ENCODE measurements at places on chromosomes 1 and 21.

GRCh38 chr1:155007251-155007828 is 4.7 kb downstream of the ZBTB7B start:
- no peak for DNase-seq

DNA sequence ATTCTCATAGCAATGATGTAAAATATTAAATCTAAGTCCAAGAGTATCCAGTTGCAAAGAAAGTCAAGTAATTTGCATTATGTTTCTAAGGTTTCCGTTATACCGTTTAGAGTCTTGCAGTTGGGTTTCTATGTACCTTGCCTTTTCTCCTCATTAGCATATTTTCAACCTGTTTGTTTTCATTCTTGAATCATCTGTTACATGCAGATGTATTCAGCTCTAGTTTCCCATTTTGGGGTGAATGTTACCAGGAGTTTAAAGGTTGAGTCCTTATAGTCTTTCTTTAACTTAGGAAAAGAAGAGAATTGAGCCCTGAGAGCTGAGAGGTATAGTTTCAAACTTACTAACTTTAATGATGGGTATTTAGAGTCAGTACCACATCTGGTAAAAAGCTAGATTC is 139.9 kb downstream of the NFIA start:
- DNase-seq, result no peak

DNA sequence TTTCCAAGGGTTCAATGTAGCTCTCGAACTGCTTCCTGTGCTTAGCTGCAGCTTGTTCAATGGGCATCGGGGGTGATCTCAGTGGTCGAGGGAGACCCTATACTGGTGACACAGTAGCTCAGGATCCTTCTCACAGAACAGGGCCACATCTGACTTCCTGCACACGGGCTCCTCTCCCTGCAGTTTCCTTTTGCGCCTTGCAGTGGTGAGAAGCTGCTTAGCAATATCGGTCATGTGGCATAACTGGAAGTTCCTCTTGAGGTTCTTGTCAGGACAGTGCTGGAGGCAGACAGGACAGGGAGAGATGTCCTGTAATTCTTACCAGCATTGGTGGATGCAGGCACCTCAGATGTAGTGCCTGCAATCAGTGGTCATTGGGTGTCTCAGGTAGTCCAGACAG is 140.5 kb upstream of the MAP1LC3C start:
- DNase-seq, result no peak

- DNase-seq, result peak; percentile 85
Observed at GRCh38 chr1:94773931-94774422, 46.2 kb upstream of the SLC44A3 start.

- DNase-seq, result no peak
Observed at GRCh38 chr21:41478319-41479177, 29.4 kb downstream of the TMPRSS2 start.

DNA sequence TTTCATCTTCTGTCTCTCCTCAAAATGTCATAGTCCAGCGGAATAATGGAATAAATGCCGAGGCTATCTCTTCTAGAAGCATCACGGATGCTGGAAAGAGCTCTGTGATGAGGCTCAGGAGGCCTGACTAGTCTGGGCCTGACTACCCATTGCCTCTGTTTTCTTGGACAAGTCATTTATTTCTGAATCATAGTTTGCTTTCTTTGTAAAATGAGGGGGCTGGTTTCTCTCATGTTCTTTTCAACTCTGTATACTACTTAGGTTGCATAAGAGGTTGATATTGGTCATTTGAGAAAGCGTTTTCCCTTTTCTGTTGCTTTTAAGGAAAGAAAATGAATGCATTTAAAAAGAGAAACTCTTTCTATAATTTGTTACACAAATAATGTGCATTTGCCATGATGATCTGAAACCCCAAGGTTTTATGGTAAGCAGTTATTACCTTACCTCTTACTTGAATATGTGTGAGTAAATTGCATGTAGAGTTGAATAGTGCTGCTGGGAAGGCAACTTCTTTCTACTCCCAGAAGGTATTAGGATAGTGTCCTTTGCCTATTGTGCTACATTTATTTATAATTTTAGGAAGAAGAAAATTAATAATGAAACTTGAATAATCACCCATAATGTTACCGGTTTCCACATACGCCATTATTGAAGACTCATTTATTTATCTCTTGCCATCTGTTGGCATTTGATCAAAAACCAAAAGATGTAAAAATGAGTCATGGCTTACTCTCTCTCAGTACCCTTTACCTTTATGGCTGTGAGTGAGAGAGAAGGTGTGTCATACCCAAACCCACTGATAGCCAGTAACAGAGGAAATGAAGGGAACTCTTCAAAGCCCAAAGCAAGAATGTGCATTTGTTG is 179.1 kb downstream of the FASLG start:
- no peak for DNase-seq

- DNase-seq, result no peak
Observed at GRCh38 chr1:3912809-3913685, 13.0 kb upstream of the C1orf174 start.

- peak; percentile 96 for DNase-seq
Observed at GRCh38 chr1:145858901-145859490, at the start of gene PIAS3. Gene PIAS3, minus strand, starts transcription at chr1:145859081. Its CDS starts 91 bp downstream, at chr1:145858990.

DNA sequence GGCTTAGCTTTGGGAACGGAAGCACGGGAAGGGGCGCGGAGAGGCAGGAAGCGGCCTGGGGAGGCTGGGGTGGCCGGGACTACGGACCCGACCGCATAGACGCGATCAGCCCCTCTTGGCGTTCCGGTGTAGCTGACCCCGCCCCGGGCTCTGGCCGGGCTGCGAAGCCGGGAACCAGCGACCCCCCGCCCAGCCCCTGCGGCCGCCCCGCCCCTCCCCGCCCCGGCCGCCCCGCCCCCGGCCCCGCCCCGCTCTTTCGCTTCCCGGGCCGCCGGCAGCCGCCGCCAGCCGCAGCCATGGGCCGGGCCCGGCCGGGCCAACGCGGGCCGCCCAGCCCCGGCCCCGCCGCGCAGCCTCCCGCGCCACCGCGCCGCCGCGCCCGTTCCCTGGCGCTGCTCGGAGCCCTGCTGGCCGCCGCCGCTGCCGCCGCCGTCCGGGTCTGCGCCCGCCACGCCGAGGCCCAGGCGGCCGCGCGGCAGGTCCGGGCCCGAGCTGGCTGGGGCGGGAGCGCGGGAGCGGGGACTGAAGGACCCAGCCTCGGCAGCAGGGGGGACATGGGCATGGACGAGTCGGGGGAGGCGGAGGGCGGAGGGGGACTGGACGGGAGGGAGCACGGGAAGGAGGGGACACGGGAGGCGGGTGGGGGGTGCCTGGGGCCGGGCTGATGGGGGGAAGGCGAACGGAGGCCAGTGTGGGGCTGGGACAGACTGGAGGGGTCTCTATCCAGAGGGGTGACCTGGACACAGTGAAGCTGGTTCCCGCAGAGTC is at the start of gene SELENON:
SELENON (plus strand) TSS at position 259 of the 768 bp plus-strand sequence; CDS start at position 297, 38 bp downstream.
- DNase-seq, result peak; percentile 50

DNA sequence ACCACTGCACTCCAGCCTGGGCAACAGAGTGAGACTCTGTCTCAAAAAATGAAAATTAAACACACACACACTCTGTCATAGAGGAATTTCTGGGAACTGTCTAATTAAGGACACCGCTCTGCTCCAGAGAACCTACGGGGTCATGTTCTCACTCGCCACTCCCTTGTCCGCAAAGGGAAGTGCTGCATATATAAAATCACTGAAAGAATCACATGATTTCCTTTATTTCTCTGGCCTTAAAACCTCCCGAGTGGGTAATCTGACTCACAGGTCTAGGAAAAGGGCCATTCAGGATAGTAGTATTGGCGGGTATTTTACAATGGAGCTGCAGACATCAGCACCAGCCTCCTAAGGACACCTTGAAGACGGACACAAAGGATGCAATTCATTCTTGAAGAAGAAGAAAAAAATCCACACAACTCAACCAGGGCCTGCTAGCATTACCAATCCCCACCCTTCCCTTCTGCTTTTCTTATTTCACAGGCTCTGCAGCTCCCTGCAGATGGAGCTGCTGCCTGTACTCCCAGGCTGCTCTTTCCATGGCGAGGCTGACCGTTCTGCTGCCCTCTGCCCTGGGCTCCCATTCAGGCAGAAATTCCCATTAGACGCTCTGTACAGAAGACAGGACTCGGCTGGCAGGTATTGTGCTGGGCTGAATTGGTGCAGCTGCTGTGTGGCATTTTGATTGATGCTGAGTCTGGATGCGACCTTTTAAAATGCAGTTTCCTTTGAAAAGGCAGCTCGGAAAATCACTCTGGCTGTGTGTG is 53.3 kb upstream of the FAM89A start:
- no peak for DNase-seq

- DNase-seq, result no peak
Observed at GRCh38 chr1:55604749-55605148, 389.6 kb upstream of the USP24 start.

GRCh38 chr1:23864801-23865542 is 3.1 kb downstream of the FUCA1 start:
- no peak for DNase-seq
